ENCODE measurements at places on chromosomes 16 and 17.

- no peak for DNase-seq
These were observed 927.6 kb upstream of the CDH8 start for GRCh38 chr16:62963846-62964245.

- DNase-seq, result no peak
These were observed 50.9 kb downstream of the JPH3 start for GRCh38 chr16:87653234-87653633.

DNA sequence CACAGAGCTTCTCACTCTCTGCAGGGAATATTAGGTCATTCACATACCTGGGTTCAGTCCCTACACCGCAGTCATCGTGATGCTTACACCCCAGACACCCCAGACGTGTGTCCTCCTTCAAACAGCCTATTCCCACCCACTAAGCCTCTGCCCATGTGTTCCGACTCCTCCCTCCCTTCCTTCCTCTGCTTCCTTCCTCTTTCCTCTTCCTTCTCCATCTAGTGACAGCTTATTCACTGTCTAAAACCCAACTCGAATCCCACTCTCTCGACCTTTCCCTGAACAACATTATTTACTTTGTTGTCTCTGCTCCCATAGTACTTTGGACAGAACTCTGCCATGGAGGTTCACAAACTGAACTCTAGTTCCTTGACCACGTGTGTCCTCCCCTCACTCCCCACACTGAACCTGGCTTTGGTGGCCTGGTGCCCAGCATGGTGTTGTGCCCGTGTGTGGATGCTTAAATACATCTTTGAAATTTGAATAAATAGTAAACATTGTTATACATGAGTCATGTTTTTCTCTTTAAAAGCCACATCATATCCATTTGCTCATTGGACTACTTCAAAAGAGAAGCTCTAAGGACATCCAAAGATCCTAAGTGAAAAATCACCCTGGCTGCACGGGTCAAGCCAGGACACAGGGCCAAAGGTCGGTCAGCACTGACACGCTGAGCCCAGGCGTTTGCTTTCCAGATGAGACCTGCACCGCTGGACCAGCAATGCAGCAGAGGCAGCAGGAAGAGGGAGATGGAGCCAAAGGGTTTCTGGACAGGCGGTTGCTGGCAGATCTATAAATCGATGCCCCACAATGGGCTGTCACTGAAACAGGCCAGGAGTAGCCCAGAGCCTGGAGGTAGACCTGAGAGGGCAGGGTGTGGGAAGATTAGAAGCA lies 14.1 kb upstream of the G6PC1 start:
- no peak for DNase-seq

GRCh38 chr17:50498021-50498874 lies 10.0 kb upstream of the MYCBPAP start:
- DNase-seq, result no peak

DNA sequence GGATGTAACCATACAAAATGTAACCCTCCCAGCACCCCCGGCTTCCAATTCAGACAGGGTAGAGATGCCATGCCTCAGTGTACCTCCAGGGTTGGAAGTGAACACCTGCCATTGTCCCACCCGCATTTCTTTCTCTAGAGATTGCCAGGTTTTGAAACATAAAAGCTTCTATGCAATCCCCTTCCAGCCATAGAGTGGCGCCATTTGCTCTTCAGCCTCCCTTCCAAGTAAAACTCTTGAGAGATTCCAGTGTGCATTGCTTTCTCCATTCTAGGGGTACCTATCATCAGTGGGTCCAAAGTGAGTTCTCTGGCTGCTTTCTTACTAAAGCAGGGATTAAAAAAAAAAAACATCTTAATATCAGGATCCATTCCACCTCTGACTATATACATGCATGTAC lies 133.1 kb upstream of the RPL38 start:
- no peak for DNase-seq

- no peak for DNase-seq
These were observed 29.0 kb upstream of the ASIC2 start for GRCh38 chr17:33322063-33322462.

DNA sequence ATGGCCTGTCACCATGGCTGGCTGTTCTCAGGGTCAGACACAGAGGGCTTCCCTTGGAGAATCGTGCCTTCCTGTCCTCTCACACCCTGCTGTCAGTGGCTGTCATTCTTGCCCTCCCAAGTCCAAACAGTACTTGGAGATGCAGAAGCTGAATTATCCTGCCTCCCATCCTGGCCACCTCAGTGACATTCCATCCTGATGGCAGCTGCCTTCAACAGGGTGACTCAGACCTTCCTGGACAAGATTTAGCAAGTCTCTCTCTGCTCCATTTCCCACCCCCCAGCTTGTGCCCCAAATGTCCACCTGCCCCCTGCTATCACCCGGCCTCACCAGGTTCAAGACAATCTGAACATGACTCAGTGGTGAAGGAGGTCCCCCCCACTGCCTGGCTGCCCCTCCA lies 4.8 kb upstream of the KRT36 start:
- no peak for DNase-seq

GRCh38 chr17:50181591-50182560 lies 16.1 kb downstream of the SGCA start:
- no peak for DNase-seq

DNA sequence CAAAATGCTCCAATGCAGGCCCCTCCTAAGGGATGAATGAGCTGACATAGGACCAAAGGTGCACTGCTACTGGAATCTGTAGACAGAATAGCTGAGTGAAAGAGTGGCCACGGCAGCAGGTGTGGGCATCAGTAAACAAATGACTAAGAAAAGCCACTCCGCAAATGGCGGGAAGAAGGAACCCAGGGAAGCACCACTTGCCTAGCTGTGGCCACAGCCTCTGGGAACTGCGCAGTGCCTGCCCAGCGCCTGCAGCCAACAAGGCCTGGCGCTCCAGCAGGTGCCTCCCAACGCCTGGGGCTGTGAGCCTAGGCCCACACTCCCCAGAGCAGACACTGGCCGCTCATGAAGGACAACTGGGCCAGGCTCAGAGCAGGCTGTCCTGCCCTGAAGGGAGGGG lies 11.8 kb downstream of the PEMT start:
- DNase-seq, result no peak

GRCh38 chr17:8522577-8522976 lies 86.9 kb downstream of the NDEL1 start:
- no peak for DNase-seq

GRCh38 chr17:73586275-73586832 lies 57.9 kb downstream of the SDK2 start:
- no peak for DNase-seq

- no peak for DNase-seq
These were observed 114.0 kb upstream of the ZFHX3 start for GRCh38 chr16:73161977-73162376.

DNA sequence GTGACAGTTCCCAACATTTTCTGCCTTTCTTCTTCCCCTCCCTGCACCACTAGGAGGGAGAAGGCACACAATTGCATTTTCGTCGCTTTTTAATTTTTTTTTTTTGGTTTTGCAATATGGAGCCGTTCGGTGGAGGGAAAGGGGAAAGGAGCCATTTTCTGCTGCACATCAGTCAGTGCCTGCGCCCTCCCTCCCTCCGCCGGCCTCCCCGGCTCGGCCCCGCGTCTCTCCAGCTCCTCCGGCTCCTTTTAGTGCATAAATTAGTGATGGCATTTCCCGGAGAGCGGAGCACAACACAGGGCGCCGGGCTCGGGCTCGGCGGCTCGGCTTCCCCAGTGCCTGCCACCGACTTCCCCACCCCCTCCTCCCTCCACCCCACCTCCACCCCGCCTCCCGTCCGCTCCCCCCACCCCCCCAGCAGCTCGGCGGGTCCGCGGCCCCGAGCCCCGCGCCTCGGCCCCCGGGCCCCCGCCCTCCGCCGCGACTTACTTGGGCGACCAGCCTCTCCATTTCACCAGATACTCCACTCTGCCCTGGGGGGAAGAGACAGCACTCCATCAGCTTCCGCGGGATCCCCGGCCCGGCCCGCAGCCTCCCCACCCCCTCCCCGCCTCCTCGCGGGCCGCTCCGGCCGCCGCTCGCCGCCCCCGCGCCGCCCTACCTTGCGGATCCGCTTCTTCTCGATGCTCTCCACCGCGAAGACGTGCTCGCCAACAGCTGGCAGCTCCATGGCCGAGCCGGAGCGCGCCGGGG lies 542 bp downstream of the CBX4 start:
- DNase-seq, result no peak

- DNase-seq, result no peak
These were observed 56.0 kb upstream of the DOC2B start for GRCh38 chr17:237406-237955.

- DNase-seq, result no peak
These were observed 118.5 kb downstream of the C16orf78 start for GRCh38 chr16:49491771-49492761.

GRCh38 chr16:50201787-50202186 lies 48.7 kb downstream of the TENT4B start:
- no peak for DNase-seq

GRCh38 chr17:56902348-56902747 lies 11.5 kb downstream of the TRIM25 start:
- DNase-seq, result no peak

- DNase-seq, result no peak
These were observed at the start of gene USH1G for GRCh38 chr17:74922694-74923537. TSS of gene USH1G (minus strand) at chr17:74923255. CDS start at chr17:74923073, 182 bp downstream.

GRCh38 chr17:76078860-76079534 lies at the start of gene ZACN:
TSS of gene ZACN (plus strand) at chr17:76079182. CDS start at chr17:76079265, 83 bp downstream.
- DNase-seq, result no peak

DNA sequence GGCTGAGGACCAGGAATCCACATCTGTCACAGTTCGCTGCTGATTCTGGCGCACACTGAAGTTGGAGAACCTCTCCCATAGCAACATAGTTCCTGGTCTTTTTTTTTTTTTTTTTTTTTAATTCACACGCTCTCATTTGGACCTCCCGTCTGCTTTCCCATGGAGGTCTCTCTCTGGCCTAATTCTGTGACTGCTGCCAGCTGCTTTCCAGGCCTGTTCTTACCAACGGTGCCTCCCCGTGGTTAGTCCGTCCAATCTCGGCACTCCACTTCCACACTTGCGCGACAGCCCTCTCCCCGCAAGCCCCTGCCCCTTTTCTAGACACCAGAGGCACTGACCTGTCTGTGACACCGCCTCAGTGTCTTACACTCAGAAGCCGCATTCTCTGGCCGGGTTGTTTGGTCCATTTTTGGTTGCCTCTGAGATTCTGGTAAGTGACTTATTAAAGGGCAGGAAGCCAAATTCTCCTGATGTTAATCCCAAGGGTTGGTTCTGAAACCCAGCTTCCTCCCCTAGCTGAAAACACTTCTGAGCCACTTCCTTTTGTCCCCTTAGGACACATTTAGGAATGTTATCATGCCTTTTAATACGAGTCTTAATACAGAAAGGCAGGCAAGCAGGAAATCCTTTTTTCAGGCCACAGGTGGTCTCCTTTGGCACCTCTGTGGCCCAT lies 1.1 kb upstream of the AKTIP start:
- no peak for DNase-seq

DNA sequence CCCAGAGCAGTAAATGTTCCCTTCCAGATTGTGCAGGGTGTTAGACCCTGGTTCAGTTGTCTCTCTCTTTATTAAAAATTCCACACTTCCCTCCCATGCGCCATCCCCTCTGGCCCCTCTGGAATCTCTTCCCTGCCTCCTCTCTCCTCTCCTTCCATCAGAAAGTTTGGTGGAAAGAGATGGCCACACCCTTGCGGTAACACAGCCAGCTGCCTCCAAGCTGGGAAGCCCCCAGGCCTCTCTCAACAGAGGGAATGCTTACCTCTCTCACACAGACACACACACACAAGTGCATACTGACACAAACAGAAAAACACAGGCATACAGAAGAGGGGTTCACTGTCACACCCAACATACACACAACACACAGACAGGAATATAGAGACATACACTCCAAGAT lies 220.5 kb downstream of the C16orf78 start:
- DNase-seq, result no peak

GRCh38 chr16:65950211-65950610 lies 416.3 kb upstream of the CDH5 start:
- DNase-seq, result no peak

- DNase-seq, result no peak
These were observed 54.8 kb downstream of the PIMREG start for GRCh38 chr17:6498901-6499540.

DNA sequence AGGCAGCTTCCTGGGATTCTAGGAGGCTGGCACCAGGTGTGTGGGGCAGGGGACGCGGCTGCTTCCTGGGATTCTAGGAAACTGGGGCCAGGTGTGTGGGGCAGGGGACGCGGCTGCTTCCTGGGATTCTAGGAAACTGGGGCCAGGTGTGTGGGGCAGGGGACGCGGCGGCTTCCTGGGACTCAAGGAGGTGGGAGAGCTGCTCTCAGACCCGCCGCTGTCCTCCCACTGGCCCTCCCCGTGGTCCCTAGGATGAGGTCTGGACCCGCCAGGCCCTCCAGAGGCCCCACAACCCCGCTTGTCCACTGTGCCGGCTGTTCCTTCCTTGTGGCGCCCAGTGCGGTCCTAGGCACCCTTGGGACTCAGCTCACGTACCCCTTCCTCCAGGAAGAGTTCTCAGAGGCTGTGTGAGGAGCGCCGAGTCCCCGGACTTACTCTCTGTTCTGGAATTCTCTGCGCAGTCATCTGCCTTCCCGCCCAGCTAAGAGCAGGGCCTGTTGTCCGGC lies 565 bp downstream of the DPEP1 start:
- no peak for DNase-seq

- no peak for DNase-seq
These were observed 122.7 kb downstream of the ABCC6 start for GRCh38 chr16:16100631-16101030.

- no peak for DNase-seq
These were observed 160.9 kb downstream of the MAP2K6 start for GRCh38 chr17:69575346-69575761.

- no peak for DNase-seq
These were observed 47.3 kb downstream of the RTN4RL1 start for GRCh38 chr17:1977583-1978395.

DNA sequence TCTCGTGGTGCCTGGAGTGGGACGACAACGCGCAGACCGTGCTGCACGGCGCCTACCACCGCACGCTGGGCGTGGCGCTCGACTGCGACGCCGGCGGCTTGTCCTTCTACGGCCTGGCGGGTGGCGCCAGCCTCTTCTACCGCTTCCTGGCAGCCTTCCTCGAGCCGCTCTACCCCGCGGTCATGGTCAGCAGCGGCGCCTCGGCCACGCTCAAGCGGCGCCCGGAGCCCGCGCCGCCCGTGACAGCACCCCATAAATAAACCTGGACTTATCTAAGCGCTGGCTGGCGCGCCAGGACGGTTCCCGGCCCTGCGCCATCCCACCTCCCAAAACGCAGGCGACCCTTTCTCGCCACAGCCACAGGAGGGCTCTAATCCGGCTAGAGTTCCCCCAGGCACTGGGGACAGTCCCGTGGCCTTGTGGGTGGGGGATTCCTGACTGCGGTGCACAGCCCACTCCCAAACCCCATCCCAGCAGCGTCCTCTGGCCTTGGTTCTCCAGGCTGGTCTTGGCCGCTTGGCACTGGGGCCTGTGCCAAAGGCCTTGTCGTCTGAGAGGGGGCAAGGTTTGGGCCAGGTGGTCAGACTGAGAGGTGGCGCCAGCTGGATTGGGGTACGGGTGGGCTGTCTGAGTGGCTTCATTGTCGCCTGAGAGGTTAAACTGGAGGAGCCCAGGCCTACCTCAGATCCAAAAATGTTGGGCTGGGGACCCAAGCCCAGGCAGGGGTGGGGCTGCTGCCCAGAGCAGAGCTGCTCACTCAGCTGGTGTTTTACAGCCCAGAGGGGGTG lies 10.1 kb upstream of the SLC16A5 start:
- peak; percentile 17 for DNase-seq

GRCh38 chr17:81364278-81365147 lies 30.7 kb upstream of the BAHCC1 start:
- DNase-seq, result no peak

- no peak for DNase-seq
These were observed 567 bp downstream of the HSD17B1 start for GRCh38 chr17:42553161-42553818.

- peak; percentile 27 for DNase-seq
These were observed 668 bp downstream of the USP36 start for GRCh38 chr17:78839762-78840529.

- DNase-seq, result no peak
These were observed 50.6 kb downstream of the SPECC1 start for GRCh38 chr17:20059728-20060188.

Measured in activated CD4-positive, CD25-positive, alpha-beta regulatory T cell (primary cell).